ENCODE measurements at places on chromosomes 1 and 21.

- DNase-seq = no peak
Measured at GRCh38 chr1:49358036-49358435, 581.3 kb upstream of the BEND5 start.

- DNase-seq = no peak
Measured at GRCh38 chr1:232034556-232034955, 408.0 kb downstream of the DISC1 start.

GRCh38 chr1:94579876-94580294, 38.3 kb upstream of the F3 start:
- no peak for DNase-seq

GRCh38 chr1:45545553-45546310, 4.9 kb upstream of the AKR1A1 start:
- DNase-seq = no peak

DNA sequence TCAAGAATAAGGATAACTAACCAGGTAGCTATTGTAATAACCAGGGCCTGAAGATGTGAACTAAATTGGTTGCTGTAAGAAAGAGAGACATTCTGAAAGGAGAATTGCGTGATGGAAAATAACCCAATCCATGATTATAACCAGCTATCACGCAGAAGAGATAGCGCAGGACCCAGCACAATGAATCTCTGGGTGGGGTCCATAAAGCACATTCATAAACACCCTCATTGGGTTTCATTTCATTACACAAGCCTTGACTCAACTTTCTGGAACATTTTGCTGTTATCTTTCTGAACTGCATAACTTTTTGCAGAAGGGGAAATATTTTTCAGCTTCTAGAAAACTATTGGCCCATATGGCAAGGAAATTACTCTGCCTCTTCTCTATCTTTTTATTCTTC, 45.3 kb upstream of the CDC7 start:
- DNase-seq = no peak

GRCh38 chr1:1206966-1207531, 657 bp upstream of the TNFRSF18 start:
- DNase-seq = no peak

GRCh38 chr1:154846565-154847442, 23.3 kb downstream of the KCNN3 start:
- no peak for DNase-seq

DNA sequence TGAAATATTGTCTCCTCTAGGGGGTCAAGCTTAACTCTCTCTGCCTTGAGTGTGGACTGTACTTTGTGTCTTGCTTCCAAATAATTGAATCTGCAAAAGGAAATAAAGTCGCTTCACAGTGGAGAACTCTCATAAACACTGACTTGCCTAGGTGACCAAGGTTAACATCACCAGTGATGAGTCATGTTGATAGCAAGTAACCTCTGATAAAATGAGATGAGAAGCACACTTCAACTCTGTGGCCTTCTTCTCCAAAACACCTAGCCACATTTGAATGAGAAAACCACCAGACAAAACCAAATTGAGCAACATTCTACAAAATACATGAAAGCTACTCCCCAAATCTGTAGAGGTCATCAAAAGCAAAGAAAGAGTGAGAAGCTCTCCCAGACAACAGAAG, 37.6 kb downstream of the PDE4B start:
- no peak for DNase-seq

- no peak for DNase-seq
Measured at GRCh38 chr1:59485171-59485570, 188.3 kb downstream of the FGGY start.

DNA sequence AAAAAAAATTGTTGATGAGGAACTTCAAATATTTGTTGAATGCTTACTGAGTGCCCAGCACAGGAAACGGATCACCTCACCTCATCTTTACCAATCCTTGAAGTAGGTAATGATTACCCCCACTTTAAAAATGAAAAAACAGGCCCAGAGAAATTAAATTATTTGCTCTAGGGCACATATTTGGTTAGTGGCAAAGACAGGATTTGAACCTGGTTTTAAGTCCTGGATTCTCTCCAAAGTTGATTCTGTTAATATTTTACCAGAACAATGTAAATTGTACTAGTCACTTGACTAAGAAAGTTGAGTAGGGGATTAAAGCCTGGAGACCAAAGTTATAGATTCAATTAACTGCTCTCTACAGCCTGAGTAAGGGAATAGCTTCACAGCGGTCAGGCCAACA, 97.9 kb downstream of the GIPC2 start:
- no peak for DNase-seq

DNA sequence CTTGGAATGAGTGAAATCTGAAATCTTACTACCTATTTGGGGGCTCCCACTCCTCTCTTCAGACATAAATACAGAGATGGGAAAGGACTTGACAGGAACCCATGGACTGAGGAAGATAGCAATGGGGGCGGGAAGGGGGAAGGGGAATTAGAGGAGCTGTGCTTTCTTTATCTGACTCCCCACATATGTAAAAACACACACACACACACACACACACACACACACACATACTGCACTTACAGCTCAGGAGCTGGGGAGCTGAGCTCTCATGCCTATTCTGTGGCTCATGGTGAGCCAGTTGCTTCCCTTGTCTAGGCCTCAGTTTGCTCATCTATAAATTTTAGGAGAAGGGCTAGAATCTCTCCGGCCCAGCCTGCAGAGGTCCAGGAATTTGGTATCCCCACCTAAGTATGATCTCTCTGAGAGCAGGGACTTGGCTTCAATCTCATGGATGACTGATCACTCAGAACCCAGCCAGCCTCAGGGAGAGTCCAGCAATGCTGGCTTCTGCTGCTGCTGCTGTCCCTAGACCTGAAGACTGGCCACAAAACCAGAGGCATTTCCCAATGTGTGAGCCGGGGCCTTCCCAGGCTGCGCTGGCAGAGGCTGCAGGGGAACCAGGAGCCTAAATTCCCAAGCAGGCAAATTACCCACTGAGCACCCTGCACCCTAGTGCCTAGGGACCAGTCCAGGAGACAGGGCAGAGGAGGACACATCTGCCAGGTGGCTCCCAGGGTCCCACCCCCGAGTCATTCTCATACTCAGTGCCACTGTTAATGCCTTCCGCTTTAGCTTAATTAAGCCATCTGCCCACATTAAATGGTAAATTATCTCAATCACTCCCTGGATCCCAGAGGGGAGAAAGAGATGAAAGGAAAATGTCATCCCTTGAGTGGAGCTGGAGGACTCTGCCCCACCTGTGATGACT, 57.5 kb upstream of the RBM15 start:
- no peak for DNase-seq

GRCh38 chr1:174157157-174157806, 2.0 kb upstream of the RABGAP1L start:
- no peak for DNase-seq

GRCh38 chr1:115560027-115560426, 81.7 kb upstream of the VANGL1 start:
- no peak for DNase-seq

DNA sequence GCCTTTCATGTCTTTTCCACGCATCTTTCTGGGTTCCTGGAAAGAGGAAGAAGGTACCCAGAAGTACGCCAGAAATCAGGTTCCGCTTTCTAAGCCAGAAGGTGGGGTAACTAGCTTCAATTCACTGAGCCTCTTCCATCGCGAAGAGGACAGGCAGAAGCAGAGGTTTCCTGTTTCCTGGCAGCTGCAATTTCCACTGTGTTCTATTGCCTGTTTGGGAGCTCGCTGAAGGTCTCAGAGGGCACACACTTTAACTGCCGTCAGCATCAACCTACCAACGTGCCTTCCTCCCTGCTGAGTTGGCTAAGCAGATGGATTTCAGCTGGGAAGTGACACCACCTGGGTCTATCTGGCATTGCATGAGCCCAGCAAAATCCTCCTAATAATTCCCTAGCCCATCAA, 10.0 kb downstream of the NCF2 start:
- no peak for DNase-seq

GRCh38 chr1:158059984-158060383, 66.5 kb downstream of the KIRREL1 start:
- DNase-seq = no peak

DNA sequence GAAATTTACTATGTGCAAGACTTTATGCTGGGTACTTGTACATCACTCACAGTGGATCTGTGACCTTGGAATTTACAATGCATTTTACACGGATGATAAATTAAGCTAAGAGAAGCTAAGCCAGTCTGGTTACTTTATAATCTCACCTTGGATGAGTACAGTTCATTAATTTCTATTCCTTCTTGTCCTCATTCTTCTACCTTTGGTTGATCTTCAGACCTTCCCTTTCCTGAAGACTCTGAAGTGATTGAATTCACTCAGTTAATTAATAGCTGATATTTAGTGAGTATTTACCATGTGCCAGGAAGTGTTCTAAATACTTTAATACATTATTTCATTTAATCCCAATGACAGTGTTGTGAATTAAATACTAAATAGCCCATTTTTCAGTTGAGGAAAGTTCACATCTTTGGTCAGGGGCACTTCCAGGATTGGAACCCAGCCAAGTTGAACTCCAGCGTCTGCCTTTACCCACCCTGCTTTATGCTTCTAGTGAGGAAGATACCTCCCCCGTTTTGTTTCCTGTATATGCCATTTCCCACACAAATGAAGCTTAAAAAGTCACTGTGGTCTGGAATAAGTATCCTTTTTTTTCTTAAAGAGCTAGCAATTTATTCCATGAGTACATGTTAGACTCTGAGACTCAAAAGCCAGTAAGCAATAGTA, 146.6 kb downstream of the TLR5 start:
- DNase-seq = no peak

DNA sequence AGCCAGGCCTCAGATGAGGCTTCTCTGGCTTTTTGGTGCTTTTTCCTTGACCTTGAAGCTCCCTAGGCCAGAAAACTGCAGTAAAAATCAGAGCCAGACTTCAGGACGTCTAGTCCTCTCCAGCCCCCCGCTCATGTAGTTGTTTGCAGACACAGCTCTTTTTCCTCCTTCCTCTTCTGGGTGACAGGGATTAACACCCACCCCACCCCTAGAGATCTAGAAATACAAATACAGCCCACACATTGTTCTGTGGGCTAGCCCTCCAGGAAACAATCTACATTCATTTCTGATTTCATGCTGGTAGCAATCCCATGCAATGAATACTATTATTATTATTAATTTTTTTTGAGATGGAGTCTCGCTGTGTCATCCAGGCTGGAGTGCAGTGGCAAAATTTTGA, 9.9 kb upstream of the CLSTN1 start:
- no peak for DNase-seq

DNA sequence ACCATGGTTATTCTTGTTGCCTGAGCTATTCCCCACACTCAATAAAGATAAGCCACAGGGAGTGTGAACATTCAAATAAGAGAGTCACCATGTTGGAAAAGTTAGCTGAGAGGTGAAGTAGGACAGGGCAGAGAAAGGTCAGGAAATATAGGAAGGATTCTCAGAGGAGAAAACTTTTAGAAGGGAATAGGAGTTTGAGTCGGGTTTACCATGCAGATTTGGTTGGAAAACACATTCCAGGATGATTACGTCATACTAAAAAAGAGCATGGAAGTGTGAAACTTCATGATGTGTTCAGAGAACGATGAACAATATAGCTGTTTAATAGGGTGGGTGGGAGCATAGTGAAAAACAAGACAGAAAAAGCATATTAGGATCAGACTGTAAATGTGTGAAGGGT, 1125.3 kb upstream of the ADGRL2 start:
- no peak for DNase-seq

- peak; percentile 1 for DNase-seq
Measured at GRCh38 chr1:229625071-229625914, 629 bp downstream of the TAF5L start.

GRCh38 chr1:178494569-178494971, 2.2 kb downstream of the CLEC20A start:
- no peak for DNase-seq

- DNase-seq = no peak
Measured at GRCh38 chr1:57258557-57259325, 165.1 kb downstream of the DAB1 start.
